ENCODE measurements at places on chromosomes 6 and 20.

DNA sequence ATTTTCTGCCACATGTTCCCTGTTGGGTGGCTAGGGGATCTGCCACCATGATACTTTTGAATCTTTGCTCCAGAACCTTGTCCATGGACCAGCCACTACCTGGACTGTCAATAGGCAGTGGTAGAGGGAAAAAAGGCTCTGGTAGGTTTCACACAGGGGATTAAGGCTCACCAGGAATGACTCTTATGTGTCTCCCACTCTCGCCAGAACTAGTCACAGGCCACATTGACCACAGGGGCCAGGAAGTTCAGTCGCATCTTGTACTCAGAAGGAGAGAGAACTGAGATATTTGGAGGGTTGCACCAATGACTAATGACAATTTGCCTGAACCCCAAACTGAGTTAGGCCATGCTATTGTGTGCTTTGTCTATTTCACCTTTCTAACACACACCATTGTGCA is 23.6 kb upstream of the APCDD1L start:
- DNase-seq, result no peak

- DNase-seq, result peak; percentile 90
These were observed at the start of gene CST3 for GRCh38 chr20:23637282-23638221. Gene CST3, minus strand, starts transcription at chr20:23637955. Its CDS starts 93 bp downstream, at chr20:23637862.

GRCh38 chr6:160949531-160949930 is 42.0 kb upstream of the MAP3K4 start:
- peak; percentile 94 for DNase-seq

DNA sequence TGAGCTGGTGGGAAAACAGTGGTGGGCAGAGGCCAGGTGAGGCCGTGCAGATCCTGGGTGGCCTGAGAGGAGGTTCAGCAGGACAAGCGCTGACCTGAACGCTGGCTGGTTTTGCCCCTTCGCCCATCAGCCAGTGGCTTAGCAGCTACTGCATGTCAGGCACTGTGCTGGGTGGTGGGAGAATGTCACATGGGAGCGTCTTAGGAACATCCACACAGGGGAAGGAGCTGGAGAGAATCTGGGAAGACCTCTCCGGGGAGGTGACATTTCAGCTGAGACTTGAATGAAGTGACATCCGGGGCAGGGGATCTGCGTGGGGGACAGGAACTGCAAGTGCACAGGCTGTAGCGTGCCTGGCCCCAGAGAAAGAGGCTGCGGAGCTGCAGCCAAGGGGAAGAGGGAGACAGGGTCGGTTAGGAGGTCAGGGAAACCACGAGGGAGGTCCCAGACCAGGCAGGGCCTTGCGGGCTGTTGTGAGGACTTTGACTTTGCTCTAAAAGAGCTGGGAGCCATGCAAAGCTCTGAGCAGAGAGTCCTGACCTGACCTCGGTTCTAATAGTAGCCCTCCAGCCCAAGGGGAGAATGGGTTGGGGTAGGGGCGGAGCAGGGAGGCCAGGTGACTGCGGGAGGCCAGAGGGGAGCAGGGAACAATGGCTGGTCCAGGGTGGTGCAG is 156.8 kb upstream of the PTPN1 start:
- DNase-seq, result no peak

DNA sequence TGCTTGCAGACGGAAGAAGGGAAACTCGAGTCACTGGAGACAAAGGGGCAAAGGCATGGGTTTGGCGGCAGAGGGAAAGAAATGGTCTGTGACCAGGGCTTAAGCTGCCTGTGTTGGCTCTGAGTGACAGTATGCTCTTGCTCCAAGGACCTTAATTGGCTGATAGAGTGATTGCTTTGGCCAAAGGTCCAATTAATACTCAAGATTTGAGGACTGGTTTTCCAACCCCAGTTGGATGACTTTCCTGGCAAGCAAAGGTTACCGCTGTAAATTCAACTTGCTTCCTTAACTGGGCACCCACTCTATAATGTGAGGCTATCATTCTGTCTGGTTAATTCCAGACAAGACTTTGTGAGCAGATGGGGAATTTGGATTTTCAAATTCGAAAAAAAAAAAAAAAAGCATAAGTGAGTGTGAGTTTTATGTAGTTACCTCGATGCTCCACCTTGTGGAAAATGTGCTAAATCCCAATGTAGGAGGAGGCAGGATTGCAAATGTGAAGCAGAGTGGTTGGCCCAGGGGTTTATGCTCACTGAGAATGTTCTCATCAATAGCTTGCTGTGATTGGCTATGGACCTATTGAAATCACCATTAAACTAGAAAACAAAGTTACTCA is 150.7 kb upstream of the GMDS start:
- DNase-seq, result no peak

- peak; percentile 36 for DNase-seq
These were observed 41.7 kb downstream of the COL19A1 start for GRCh38 chr6:69907981-69908498.
